ENCODE measurements at places on chromosomes 2 and 18.

DNA sequence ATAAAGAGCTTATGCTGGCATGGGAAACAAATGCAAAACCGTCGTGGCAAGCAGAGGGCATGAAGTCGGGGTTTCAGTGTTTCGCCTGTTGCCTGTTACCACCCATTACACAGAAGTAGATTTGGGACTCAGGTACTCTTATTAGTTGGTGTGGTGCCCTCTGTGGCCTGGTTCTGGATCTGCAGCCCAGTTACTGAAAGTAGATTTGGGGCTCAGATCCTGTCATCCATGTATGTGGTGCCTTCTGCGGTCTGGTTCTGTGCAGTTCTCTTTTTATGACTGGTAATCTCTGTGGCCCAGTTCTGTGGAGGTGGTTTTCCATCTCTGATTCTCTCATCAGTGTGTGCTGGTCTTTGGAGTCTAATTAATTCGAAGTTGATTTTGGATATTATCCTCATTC, 45.2 kb downstream of the ADNP2 start:
- no peak for DNase-seq

GRCh38 chr2:126882736-126883665, 15.7 kb upstream of the TEX51 start:
- no peak for DNase-seq

DNA sequence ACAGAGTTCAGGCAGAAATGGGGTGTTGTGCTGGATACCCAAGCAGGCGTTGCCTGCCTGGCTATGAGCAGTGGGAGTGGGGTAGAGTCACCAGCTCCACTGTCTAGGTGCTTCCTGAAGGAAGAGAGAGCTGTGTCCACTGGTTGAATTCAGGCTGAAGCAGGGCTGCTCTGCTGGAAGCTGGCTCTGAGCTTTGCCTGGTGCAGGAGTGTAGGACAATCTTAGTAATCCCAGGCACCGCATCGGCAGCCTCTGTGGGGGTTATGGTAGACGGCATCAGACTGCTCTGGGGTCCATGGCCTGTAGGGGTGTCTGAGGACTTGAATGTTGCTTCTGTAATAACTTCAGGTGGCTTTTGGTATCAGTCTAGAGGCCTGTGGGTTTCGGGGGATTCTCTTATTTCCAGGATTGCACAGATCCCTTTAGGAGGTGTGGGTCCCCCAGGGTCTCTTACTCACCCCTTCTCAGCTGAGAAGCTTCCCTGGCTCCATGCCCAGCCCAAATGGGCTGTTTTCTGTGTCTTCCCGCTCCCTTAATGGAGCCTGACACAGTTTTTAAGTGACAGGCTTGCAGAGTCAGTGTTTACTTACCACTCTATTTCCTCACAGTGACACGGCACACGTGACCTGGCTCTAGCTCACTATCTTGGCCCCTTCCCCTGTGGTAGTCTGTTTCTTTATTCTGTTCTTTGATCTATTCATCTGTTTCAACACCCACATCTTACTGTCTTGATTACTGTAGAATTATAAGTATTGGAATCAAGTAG, 644.3 kb downstream of the CBLN2 start:
- DNase-seq: no peak

DNA sequence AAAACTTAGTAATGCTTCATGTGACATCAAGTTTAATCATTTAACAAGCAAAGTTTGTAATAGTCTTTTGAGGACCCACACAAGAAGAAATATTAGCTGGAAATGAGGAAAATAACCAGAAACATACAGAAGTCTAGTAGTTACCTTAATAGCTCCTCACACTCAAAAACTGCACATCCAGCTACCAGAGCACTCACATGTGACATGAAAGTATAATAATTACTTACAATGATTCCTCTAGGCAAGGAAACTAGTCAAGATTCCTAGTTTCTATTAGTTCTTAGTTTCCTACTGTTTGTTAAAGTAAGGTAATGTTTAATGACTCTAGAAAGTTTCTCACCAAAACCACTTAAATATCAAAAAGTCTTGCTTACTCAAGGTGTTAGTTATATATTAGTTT, 335.8 kb downstream of the RAD51AP2 start:
- no peak for DNase-seq

DNA sequence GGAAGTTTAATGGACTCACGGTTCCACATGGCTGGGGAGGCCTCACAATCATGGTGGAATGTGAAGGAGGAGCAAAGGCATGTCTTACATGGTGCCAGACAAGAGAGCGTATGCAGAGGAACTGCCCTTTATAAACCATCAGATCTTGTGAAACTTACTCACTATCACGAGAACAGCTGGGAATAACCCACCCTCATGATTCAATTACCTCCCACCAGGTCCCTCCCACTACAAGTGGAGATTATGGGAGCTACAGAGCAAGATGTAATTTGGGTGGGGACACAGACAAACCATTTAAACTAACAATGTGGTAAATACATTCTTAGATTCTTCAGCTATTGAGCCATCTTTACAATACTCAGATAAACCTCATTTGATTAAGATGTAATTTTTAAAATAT, 176.1 kb downstream of the SH3BP4 start:
- no peak for DNase-seq

GRCh38 chr2:168731616-168732015, 70.8 kb upstream of the NOSTRIN start:
- DNase-seq: no peak

GRCh38 chr2:38433607-38433975, 56.5 kb upstream of the ATL2 start:
- no peak for DNase-seq

GRCh38 chr2:26904839-26905238, 56.9 kb downstream of the DPYSL5 start:
- DNase-seq: no peak

DNA sequence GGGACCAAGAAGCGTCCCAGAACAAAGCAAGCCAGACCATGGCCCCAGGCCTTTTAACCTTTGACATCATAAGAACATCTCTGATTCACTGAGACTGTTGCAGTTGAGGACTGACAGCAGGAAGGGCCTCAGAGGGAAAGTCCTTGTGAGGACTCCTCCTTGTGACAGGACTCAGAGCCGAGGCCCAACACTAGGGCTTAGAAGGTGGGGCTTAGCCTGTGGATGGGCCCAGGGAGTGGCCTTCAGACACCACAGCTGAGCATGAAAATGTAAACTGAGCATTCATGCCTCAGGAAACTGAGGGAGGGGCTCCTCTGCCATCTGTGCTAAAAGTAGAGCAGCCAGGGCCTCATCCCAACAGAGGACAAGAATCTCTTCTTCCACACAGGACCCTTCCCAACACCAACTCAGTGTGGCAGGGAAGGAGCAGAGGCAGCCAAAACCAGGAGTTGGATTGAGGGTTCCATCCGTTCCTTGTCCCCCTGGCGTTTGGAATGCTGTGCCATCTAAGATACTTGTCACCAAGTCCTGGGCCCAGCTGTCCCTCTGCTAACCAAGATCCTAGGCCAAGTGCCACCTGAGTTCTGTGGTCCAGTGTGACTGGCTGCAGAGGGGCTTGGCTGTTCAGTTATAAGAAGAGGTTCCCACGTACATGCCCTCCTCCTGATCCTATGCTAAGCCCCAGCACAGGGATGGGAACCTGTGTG, 37.5 kb upstream of the CAB39 start:
- no peak for DNase-seq

GRCh38 chr2:241489733-241490680, 18.4 kb downstream of the STK25 start:
- no peak for DNase-seq

- DNase-seq: no peak
Observed at GRCh38 chr2:144270951-144271350, 249.0 kb downstream of the ZEB2 start.

DNA sequence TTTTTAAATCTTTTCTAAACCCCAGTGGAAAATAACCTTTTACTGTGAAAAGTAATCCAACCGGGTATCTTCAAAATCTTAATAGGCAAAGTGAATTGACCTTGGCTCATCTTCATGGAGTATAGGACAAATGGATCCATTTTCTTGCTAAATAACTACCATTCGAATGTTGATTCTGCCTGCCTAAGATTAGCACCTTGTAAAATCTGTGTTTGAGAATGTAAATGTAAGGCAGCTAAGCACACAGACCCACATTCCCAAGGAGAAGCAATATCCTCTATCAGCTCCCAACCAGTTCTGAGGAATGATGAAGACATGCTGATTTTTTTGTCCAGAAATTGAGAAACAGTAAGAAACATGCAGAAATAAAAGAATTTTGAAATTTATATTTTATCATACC, 509.8 kb upstream of the SMIM21 start:
- no peak for DNase-seq

- no peak for DNase-seq
Observed at GRCh38 chr2:46684661-46685060, 205.3 kb downstream of the TMEM247 start.

GRCh38 chr2:199596549-199596948, 138.8 kb upstream of the SATB2 start:
- DNase-seq: no peak

GRCh38 chr2:162710287-162710890, 128.2 kb downstream of the KCNH7 start:
- no peak for DNase-seq

- DNase-seq: no peak
Observed at GRCh38 chr2:68127358-68128242, 30.1 kb upstream of the PNO1 start.

- DNase-seq: no peak
Observed at GRCh38 chr18:31610286-31611205, 18.9 kb downstream of the TTR start.

GRCh38 chr2:26270373-26270772, 25.6 kb downstream of the HADHB start:
- no peak for DNase-seq

GRCh38 chr18:59060551-59060950, 79.1 kb upstream of the SEC11C start:
- no peak for DNase-seq

- no peak for DNase-seq
Observed at GRCh38 chr18:63253014-63253413, 66.6 kb downstream of the BCL2 start.

DNA sequence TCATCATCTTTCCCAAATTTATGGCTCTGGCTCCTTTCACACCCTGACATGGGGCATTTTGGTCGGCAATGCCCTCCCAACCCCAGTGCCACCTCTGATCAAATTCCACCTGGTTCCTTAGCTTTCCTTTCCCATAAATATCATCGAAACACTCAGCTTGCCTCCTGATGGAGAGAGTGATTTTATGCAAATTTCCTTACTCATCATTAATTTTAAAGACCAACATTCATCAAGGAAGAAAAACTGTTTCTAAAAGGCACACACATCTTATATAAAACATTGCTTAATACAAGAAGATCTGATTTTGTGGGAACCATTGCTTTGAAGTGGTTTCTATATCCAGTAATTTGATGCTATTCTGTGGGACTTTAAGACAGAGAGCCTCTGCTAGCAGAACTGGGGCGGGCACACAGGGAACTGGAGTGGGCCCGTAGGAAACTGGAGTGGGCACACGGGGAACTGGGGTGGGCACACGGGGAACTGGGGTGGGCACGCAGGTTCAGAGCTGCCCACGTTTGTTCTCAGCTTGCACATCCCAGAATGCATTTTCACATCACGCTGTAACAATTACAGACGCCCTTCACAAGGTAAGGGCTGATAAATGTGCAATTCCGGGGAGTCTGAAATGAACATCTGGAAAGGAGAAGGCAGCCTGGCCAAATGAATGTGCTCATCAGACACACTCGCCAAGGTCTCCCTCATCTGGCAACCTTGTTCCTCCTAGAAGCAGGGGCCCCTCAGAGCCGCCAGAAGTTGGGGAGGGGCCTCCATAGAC, 174.2 kb downstream of the RTP5 start:
- DNase-seq: no peak

DNA sequence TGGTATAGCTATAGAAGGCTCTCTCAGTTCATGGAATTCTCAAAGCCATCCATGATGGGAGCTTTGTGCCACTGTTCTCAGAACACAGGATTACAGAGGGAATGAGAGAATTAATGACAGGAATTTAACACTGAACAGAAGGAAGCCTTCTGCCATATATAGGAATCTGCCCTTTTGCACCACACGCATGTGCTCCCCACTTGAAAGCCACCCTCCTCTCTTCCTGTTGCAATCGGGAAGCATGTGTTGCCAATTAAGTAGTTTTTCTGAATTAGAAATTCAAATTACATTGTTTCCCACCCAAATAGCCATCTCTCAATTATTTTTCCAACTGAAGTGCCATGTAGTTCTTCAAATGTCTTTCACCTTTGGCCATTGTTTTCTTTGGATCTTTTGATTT, 71.3 kb downstream of the C1D start:
- no peak for DNase-seq

DNA sequence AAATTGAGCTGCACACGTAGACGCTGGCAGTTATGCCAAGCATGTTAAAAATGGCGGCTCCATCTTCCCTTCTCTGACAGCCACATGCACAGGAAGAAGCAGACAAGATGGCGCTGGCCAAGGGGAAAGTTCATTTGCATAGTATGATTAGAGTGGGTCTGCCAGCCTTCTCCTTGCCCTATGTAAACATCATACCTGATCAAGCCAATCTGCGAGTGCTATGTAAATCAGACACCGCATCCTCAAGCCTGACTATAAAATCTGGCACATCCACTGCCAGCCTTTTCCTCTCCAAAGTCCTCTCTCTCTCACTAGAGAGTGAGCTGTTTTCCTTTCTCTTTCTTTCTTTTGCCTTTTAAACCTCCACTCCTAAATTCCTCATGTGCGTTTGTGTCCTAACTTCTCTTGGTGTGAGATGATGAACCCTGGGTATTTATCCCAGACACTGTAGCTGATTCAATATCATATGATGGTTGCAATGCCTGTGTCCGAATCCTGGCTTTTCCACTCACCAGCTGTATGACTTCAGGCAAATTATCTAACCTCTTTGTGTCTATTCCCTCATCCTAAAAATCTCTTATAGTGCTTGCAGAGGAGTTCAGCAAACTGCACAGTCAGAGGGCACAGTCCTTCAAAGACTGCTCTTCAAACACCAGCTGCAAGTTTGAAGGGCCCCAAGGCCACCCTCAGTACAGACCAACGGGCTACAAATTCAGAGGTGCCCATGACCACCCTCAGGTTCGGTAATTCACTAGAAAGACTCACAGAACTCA, 39.3 kb upstream of the ITSN2 start:
- no peak for DNase-seq

GRCh38 chr2:85674417-85674816, 6.4 kb upstream of the SFTPB start:
- DNase-seq: no peak

- DNase-seq: no peak
Observed at GRCh38 chr2:218716070-218716469, 5.4 kb downstream of the TTLL4 start.

DNA sequence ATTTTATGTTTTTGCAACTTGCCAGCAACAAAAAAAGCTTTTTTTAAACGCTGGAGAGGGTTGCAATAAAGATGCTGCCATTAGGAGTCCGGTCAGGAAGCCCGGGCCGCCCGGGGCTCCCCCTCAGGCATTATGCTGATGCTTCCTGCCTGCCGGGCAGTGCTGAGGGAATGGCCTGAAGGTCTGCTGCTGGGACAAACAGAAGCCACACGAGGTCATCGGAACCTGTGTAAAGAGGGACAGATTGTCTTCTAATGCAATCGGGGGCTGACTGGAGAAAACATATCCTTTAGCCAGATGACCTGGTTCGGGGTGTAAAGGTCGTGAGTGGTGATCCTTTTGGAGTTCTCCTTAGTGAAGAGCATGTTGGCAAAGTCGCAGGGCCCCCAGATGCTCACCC, 2.3 kb downstream of the IMPA2 start:
- no peak for DNase-seq
